AG20443 (cell line): ENCODE measurements at places on chromosomes 11 and 22.
A peak's percentile ranks its signal among the peaks of the same experiment; 100 is the strongest.

DNA sequence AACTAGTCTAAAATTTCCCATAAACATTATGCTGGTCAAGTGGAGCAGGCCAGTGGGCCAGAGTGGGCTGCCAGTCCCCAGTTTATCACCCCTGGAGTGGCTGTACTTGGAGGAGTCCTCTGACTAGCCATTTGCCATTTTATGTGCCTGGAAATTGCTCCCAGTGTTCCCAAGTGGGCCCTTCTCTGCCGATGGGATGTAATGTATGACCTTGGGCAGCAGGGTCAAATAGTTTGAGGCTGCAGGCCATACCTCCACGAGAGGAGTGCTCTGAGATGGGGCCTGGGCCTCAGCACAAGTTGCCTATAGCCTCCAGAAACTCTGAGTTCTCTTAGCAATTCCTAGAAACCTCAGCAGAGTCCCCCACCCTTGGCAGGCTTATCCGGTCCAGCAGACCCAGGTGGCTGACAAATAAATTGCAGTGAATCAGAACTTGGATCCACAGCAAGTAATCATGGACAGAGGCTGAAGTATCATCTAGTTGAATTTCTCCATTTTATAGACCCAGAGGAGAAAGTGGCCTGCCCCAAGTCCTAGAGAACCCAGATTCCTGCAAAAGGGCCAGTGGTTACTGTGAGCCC is 17.8 kb upstream of the PATZ1 start:
- DNase-seq, result peak; percentile 12

DNA sequence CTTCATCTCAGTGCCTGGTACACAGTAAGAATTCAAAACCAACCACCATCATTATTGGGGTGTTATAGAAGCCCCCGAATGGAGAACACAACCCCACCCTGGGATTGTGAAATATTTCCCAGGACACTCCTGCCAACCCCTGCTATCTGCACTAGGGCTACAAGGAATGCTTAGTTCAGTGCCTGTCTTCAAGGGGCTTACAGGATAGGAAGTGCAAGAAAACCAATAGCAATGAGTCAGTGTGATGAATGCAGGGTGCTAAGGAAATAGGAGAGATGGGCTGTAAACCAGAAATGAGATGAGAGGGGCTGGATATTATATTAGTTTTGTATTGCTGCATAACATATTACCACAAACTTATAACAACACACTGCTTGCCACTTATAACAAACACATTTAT is 965 bp upstream of the ASCC2 start:
- no peak for DNase-seq

GRCh38 chr22:34326901-34327300 is 406.6 kb upstream of the LARGE1 start:
- DNase-seq, result no peak

DNA sequence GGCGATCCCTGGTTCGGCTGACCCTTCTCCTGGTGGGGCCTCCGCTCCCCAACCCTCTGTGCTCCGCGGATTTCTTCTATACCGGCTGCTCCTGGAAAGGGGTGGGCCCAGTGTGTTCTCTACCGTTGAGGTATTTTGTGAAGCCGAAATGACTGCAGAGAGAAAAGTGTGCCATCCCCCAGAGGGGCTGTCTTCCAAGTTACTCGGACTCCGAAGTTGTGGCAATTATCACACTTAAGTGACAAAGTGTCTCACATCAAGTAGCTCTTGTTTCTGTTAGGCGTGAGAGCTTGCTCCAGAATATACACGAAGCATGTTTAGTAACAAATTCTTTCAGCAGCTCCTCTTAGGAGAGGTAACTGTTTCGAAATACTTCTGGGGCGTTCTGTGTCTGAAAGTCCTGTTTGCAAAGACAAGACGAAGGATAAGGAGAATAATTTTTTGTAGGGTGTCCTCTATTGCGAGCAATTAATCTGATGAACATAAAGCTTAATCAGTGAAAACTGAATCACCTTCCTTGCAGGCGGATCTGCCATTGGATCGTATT is 434 bp downstream of the XPNPEP3 start:
- no peak for DNase-seq

DNA sequence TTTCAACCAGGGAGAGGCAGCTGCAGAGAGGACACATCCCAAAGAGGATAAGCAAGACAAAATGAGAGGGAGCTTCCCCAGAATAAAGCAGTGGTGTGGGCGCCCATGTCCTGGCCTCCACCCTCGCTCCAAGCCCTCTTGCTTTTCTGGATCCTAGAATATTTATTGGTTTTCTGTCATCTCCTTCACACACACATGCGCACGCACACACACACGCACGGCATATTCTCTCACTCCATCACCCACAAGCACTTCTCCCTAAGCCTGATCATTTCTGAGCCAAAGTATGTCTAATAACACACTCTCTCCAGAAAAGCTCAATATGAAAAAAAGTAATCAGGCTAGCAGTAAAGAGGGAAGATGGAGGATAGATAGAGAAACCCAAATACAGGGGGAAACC is 7.6 kb downstream of the IGSF9B start:
- no peak for DNase-seq

DNA sequence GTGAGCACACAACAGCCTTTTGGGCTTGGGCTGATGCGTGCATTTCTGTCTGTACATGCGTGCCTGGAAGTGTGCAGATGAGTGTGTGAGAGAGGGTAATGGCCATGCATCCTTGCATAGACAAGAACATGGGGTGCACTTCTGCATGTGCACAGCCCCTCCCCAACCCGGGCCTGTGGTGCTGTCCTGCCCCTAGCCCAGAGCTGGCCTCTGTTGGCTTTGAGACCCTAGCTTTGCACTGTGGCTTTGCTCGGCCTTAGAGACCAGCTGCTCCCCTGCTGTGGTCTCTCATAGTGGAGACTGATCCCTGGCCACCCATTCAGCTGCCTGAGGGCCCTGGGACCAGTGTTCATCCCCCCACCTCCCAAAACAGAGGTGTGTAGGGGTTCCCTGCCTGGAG is 25.4 kb downstream of the ST3GAL4 start:
- no peak for DNase-seq
